NCI-H524 treated with DMSO at 0.1 percent for 48 hours (cell line): ENCODE measurements at places on chromosomes 4 and X.

DNA sequence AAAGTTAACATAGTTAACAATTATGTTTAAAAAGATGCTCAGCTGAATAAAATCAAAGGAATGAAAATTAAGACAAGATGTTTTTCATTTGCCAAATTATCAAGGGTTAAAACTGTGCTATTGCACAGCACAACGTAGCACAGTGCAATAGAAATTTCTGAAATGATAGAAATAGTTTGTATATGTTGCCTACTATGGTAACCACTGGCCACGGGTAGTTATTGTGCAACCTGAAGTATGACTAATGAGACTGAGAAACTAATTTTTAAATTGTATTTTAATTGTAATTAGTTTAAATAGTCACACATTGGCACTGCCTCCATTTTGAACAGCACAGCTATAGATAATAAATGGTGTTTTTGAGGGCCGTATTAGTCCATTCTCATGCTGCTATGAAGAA is 343.1 kb upstream of the FAM241A start:
- no peak for DNase-seq

DNA sequence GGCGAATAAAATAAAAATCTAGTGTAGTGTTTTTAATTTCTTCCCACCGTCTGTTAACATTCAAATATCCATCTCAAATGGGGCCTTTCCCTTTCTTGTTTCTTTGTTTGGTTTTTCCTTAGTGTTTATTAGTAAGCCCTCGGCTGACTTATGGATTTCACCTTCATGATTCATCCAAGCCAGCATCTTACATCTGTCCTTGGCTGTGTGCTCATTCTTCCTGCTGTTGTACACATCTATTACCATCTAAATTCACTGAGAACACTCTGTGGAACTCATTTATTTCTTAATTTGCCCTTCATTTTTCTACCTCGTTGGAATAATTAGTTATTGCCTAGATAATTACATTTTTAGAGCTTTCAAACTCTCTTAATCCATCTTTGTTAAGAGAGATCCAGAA is 84.9 kb downstream of the SPCS3 start:
- DNase-seq = no peak

- DNase-seq = no peak
These were observed 60.9 kb downstream of the C4orf46 start for GRCh38 chr4:158610790-158611189.

DNA sequence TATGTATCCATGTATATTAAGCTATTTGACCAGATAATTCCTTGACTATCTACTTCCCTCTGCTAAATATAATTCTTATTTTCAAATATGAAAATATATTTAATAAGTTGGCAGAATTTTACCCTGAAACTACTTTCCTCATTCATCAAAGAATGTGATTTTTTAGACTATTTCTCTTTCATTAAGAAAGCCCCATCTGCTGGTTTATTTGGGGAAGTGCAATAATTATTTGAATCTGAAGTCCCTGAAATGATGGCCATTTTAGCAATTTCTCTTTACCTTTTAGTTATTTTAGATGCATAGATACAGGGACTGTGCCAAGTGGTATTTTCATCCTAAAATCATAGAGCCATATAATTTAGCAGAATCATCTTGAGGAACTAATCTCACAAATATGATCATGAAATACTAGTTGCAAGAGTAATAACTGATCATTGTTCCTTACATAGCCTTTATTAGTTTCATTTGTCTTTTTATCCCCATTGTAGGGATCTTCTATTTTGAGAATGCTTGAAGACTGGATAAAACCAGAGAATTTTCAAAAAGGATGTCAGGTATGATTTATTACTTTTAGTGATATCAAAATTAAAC is 39.0 kb downstream of the ENPEP start:
- DNase-seq = no peak

DNA sequence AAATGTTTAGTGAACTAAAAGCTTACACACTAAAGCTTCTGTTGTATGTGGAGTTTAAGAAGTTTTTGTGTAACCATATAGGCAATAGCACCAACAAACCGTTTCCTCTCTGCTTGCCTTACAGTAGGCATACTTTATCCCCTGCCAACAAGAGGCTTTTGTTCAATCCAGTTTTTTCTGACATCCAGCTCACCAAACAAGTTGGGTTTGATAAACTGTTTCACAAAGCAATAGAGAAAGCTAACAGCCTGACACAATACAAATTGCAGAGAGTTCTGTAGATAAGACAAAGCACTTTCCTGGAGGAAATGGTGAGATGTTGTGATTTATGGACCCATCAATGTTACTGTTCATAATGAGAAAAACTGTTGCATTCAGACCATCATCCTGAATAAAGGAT is 53.8 kb downstream of the PACRGL start:
- no peak for DNase-seq

- no peak for DNase-seq
These were observed 1.7 kb upstream of the AFAP1 start for GRCh38 chr4:7941111-7941964.

DNA sequence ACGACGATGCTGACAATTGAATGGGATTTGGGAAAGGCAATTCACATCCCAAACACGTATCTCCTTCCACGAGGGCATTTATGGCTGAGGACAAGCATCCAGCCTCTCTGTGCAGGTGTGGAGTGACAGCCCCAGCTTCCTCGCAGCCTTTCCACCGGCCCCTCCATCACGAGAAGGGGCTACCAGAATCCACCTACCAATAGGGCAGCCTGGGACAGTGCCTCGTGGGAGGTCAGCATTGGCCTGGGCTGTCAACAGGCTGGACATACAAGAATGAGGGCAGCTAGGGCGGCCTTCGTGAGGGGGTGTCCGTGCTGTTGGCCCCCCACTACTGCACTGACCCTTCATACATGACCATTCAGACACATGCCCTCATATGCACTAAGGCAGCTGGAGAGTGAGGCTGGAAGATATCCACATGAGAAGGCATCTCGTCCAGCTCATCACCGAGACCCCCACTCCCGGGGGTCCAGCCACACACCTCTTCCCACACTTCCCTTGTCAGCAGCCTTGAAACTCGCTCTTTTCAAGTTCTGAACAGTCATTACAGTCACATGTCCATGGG is 81.0 kb upstream of the ADRA2C start:
- no peak for DNase-seq

DNA sequence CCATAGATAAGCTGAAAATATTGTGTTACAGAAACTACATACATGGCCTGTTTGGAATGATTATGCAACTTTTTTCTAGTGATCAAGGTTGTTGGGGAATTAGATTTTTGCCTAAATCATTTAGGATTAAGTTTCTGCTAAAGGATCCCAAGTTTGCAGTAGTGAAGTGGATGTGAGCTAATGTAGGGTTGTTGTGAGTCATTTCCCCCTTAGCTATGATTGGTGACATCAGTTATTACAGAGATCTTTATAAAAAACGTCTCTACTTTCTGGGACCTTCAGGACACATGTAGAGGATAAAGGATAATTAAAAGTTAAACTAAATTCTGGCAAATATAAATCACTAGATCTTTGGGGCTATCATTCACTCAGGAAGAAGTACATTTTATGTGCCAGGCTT is 133.3 kb downstream of the GATB start:
- DNase-seq = no peak
